Stimulated activated CD8-positive, alpha-beta memory T cell treated with anti-CD3 and anti-CD28 coated beads, Interleukin-4, amount 100 ng/mL, for 1 hour (primary cell): ENCODE measurements at places on chromosomes 4 and X.

GRCh38 chr4:39235696-39236095 lies 53.4 kb downstream of the WDR19 start:
- DNase-seq: no peak

GRCh38 chr4:153013202-153013977 lies 77.3 kb downstream of the FHDC1 start:
- DNase-seq: no peak

- DNase-seq: no peak
These were observed 15.1 kb downstream of the SLC2A9 start for GRCh38 chr4:10006231-10006600.

DNA sequence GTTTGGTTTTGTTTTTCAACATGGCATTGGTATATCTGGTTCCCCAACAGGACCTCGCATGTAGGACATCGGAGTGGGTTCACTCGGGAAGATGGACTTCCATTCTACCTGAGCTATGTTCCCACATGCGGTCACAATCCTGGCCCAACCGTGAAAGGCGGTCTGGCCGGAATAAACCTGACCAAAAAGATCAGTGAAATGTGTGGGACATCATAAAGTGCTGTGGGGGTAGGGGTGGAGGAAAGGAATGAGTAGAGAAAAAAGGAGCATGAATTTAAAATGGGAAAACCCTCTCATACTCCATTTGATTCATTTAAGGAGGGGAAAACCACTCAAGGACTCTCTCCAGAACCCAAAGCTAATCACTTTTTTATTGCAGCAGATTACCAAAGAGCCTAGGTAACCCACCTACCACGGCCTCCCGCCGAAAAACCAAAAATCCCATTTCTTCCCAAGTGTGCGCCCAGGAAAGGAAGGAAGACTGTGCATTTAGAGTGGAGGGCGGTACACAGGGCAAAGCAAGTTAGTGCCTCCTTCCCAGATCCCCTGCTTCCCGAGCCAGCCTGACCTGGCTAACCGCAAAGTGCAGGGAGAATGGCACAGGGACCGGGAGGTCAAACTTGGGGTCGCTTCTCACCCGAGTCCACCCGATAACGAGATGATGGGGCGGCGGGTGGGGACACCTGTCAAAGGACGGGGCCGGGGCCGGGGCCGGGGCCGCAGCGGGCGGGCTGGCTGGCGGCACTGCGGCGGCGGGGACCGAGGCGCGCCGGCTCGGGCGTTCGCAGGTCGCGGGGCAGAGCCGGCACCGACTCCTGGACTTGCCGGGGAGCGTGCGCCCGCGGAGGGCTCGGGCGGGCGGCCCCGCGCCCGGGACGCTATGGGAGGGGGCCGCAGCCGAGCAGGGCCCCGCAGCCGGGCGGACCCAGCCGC lies 669 bp downstream of the TMEM150C start:
- DNase-seq: no peak
